ENCODE measurements at places on chromosomes 11 and 22. TPM values are rescaled to one million over a fixed set of nuclear protein-coding genes. Genes with fewer than 3 reads are reported as not detected.

The NCR3LG1 gene
- total RNA-seq = 2.6 TPM

The CDHR5 gene
- not detected for total RNA-seq

The MS4A15 gene
- total RNA-seq = not detected

The OR8B12 gene
- not detected for total RNA-seq

The CCDC89 gene
- total RNA-seq = not detected

The MYEOV gene
- under 0.01 TPM for total RNA-seq

The APLNR gene
- total RNA-seq = not detected

The RAG2 gene
- not detected for total RNA-seq

The PKP3 gene
- 382 TPM for total RNA-seq

The PACSIN3 gene
- 49.2 TPM for total RNA-seq

The CADM1 gene
- total RNA-seq = 4.1 TPM

The SLC29A2 gene
- total RNA-seq = 3.2 TPM

The SLC25A22 gene
- total RNA-seq = 9.2 TPM

The C11orf86 gene
- total RNA-seq = not detected

The MOGAT2 gene
- not detected for total RNA-seq

The APOL5 gene
- total RNA-seq = not detected

The PARVA gene
- total RNA-seq = 9.0 TPM

The SNX32 gene
- total RNA-seq = 0.43 TPM

The MS4A6A gene
- total RNA-seq = not detected

The GLB1L3 gene
- total RNA-seq = 3.9 TPM

The IRAG1 gene
- not detected for total RNA-seq

The MMP27 gene
- total RNA-seq = not detected

The OR51B2 gene
- not detected for total RNA-seq

The KCNJ5 gene
- total RNA-seq = 7.5 TPM

The TPH1 gene
- under 0.01 TPM for total RNA-seq

The SRSF8 gene
- 21.7 TPM for total RNA-seq

The ARHGAP8 gene
- 28.2 TPM for total RNA-seq

The TRPM5 gene
- not detected for total RNA-seq

The CHEK1 gene
- 5.3 TPM for total RNA-seq

The RPS13 gene
- 1,470 TPM for total RNA-seq

The CNTN5 gene
- total RNA-seq = not detected

The MS4A3 gene
- not detected for total RNA-seq

The EHF gene
- 296 TPM for total RNA-seq

The DGAT2 gene
- 11.7 TPM for total RNA-seq

The TUBA8 gene
- total RNA-seq = not detected

The SPON1 gene
- total RNA-seq = 4.6 TPM

The PATE2 gene
- not detected for total RNA-seq

The PTPN5 gene
- not detected for total RNA-seq

The DDI1 gene
- total RNA-seq = not detected

The TRABD gene
- 40.0 TPM for total RNA-seq

The GRM5 gene
- total RNA-seq = not detected

The HBE1 gene
- total RNA-seq = not detected

The FGF19 gene
- not detected for total RNA-seq

The PPME1 gene
- 23.6 TPM for total RNA-seq

The KRTAP5-10 gene
- total RNA-seq = not detected

The HBG1 gene
- not detected for total RNA-seq

The BEST1 gene
- total RNA-seq = 1.7 TPM

The TSSK2 gene
- total RNA-seq = not detected

The GLB1L2 gene
- total RNA-seq = 4.3 TPM

The LINC01488 gene
- total RNA-seq = not detected

The PDGFD gene
- total RNA-seq = 0.48 TPM

The INS gene
- not detected for total RNA-seq

The ISX gene
- total RNA-seq = not detected

The MB gene
- not detected for total RNA-seq

The MAJIN gene
- not detected for total RNA-seq

The DSCAML1 gene
- not detected for total RNA-seq
